Activated T-cell treated with anti-CD3 and anti-CD28 coated beads, Interleukin-2, amount 50 U/mL, for 1 hour (primary cell): ENCODE measurements at places on chromosomes 7 and 10.
A peak's percentile ranks its signal among the peaks of the same experiment; 100 is the strongest.

- DNase-seq: no peak
These were observed 54.7 kb downstream of the GALNT17 start for GRCh38 chr7:71186535-71187057.

DNA sequence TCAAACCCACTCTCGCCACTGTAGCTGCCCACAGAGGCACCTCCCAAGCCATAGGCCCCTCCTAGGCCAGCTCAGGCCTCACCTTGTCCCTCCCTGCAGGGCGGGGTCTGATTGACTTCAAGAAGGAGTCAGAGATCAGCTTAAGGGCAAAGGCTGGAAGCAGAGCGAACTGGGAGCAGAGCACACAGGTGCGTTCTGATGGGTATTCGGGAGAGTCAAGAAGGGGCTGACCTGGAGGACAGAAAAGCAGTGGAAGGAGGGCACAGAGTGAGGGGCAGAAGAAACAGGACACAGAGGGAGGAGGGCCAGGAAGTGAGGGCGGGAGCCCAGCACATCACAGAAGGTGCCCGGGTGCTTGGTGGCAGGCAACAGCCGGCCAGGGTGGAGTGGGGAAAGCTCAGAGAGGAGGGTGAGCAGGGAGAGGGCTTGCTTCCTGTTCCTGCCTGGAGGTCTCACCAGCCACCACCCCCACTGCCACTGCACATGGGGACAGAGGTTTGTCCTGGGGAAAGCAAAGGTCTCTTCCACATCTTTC lies at the start of gene AOC1:
Gene AOC1, plus strand, starts transcription at position 147 of the 535 bp plus-strand sequence. CDS start 3,954 bp downstream, outside the sequence.
- DNase-seq: no peak

DNA sequence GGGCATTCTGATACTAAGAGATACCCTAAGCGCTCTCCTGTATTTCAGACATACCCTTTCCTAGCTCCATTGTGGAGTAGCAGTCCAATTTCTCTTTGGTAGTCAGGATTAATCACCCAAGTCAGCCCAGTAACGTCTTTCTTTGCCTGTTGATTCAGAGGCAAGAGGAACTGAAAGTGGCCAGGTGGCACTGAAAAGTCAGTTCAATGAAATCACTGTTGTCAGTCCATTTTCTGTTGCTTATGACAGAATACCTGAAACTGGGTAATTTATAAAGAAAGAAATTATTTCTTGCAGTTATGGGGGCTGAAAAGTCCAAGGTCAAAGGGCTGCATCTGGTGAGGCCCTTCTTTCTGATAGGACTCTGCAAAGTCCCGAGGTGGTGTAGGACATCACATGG lies 40.2 kb downstream of the ANKRD61 start:
- DNase-seq: no peak

DNA sequence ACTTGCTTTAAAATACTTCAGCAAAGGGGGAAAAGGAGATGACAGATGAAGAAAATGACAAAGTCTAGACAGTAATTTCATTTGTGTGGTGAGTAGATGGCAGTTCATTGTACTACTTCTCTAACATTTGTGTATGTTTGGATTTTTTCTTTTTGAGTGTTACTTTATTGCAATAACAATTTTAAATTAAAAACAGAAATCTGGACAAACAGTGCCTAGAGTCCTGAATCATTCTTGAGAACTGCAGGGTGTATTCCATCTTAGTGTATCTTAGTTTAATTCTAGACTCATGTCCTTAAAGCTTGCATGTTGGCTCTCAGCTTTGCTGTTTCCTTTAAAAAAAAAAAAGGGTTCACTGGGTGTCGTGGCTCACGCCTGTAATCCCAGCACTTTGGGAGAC lies 31.1 kb downstream of the HOXA1 start:
- no peak for DNase-seq

DNA sequence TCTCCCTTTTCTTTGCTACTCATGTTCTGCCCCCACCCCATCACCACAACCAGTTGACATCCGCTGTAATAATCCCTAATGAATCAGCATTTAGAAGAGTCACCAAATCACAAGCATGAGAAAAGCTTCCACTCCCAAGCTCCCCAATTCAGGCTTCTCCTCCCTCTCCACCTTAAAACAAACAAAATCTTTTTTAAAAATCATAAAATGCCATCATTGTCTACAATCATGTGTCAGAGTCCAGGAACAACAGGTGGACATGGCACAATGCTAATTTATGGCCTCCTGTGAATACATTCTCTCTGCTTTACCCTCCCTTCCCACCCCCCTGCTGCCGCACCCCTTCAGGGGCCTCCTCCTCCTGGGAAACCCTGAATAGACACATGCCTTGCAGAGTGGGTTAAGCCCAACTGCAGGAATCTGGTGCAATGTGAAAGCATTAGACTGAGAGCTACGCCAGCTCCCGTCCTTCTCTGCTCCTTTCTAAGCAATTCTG lies 3.7 kb downstream of the LRRC4 start:
- DNase-seq: no peak

DNA sequence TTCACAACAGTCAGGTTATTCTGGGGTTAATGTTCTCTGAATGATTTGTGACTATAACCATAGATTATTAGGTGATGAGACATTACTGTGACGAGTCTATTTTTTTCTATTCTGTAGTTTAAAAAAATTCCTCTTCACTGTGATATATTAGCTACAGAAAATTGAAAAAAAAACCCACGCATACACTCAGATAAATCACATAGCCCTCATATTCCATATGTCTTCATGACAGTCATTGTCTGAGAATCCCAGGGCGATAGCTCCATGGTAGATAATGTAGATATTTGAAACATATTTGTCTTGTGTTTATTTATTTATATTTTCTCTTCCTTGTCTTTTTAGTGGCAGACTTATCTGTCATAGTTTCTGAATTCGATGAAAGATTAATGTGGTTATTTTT lies 110.0 kb downstream of the CAMK1D start:
- DNase-seq: no peak

DNA sequence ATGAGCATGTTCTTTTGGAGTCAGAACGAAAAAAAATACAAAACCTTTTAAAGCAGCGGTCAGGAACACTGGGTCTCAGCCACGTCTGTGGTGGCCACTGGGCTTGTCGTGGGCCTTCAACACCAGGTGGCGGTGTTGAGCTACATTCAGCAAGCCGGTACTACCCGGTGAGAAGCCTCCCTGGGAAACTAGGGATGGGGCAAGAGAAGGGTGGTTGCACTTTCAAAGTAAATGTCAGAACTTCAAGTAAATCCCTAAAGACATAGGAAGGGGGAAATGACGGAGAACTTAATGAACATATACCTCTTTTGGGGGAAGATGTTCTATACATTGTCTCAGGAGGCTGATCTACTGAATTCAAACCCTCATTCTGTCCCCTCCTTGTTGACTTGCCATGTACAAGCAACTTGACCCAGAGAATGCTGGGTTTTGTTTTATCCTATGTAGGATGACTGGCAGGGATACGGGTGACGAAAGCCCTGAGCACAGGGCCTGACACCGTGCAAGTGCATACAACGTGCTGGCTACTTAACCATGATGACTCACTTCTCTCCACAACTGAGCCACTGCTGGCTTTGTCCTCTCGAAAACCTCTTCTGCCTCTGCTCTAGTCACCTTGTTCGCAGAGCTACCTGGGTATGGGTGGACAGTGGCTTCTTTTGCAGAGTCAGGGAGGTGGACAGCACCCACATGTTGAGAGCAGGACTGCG lies 49.0 kb upstream of the BAMBI start:
- peak; percentile 65 for DNase-seq

GRCh38 chr10:7075851-7076250 lies 335.0 kb downstream of the SFMBT2 start:
- DNase-seq: no peak
